ENCODE measurements at places on chromosomes 7 and 10. TPM values are rescaled to one million over a fixed set of nuclear protein-coding genes. Genes with fewer than 3 reads are reported as not detected.

- DNase-seq: no peak
- H3K36me3 ChIP-seq: no peaks in the 10 kb centered on the region
- no peak overlapping the region for H3K27ac ChIP-seq
- H3K4me3 ChIP-seq: no peak overlapping the region
These were observed 87.5 kb downstream of the FRMD4A start for GRCh38 chr10:14243221-14243620.

GRCh38 chr7:1028775-1029636, 15.3 kb upstream of the GPR146 start:
- no peaks in the 10 kb centered on the region for H3K27me3 ChIP-seq
- peak; percentile 96 for DNase-seq
- H3K27ac ChIP-seq: peak overlapping the region; percentile 59
- H3K4me1 ChIP-seq: peaks cover 17% of the 10 kb centered on the region

DNA sequence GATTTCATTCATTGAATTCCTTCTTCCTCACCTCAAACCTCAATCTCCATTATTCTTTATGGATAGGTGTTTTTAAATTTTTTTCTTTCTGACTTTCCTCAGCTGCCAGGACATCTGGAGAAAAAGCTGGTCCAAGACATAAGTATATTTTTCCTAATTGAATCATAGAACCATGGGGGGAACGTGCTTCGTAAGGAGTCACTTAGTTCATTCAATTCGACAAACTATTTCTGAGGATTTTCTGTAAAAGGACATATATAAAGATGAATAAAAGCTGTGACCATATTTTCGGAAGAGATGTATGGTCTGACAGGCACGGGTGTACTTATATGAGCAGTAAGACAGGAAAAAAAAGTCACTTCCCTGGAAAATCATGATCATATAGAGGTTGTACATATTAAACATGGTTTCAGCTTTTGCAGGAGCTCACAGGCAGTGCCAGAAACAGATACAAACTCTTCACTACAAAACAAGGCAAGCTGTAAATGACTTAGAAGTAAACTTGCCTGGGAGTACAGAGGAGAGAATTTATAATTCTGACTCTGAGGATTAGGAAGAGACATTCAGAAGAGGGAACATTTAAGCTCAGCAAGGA, 88.2 kb upstream of the EGR2 start:
- peaks cover 12% of the 10 kb centered on the region for H3K27me3 ChIP-seq
- no peak overlapping the region for H3K27ac ChIP-seq
- no peak for DNase-seq
- no peak overlapping the region for H3K4me3 ChIP-seq
- H3K4me1 ChIP-seq: no peaks in the 10 kb centered on the region
- H3K36me3 ChIP-seq: no peaks in the 10 kb centered on the region

DNA sequence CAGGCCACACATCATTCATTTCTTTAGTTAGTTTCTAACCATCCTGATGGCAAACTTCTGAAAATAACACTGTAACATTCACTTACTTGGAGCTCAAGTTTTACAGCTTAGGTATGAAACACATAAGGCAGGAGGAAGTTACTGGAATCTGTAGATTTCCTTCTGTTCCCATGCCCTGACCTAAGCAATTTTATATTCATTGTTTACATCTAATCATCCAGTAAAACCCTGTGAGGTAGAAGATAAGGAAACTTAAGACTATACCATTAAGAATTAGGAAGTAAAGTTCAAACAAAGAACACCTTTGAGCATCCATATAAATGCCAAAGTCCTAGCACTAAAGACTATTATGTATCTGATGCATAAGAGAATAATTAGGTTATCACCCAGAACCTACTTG, 19.5 kb downstream of the RALA start:
- H3K36me3 ChIP-seq: peaks cover 6% of the 10 kb centered on the region
- H3K27me3 ChIP-seq: no peaks in the 10 kb centered on the region
- H3K4me3 ChIP-seq: no peak overlapping the region
- peaks cover 24% of the 10 kb centered on the region for H3K4me1 ChIP-seq

GRCh38 chr7:92749327-92749755, 87.0 kb downstream of the CDK6 start:
- no peak for DNase-seq
- H3K36me3 ChIP-seq: peaks cover 19% of the 10 kb centered on the region
- H3K4me1 ChIP-seq: peaks cover 45% of the 10 kb centered on the region

DNA sequence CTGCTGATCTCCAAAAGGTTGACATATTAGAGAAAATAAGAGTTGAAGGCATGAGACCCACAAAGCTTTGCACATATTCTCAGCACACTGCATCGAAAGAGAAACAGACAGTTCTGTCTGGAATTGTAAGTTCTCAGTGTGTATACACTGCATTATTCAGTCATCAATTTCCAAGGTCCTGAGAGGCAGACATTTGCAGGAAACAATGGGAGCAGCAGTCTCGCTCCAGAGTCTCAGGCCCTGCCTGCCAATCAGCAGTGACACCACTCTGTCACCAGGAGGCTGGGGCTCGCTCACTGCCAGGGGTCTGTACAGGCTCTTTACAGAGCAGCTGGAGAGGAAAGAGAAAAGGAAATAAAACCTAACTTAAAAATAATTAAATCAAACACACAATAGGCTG, 36.3 kb downstream of the JAZF1 start:
- H3K27ac ChIP-seq: no peak overlapping the region
- DNase-seq: no peak
- H3K4me1 ChIP-seq: peaks cover under 1% of the 10 kb centered on the region
- H3K4me3 ChIP-seq: no peak overlapping the region

GRCh38 chr7:126608339-126608776, 644.4 kb downstream of the GRM8 start:
- no peak overlapping the region for H3K4me3 ChIP-seq
- no peaks in the 10 kb centered on the region for H3K27me3 ChIP-seq
- peak; percentile 79 for DNase-seq
- no peaks in the 10 kb centered on the region for H3K4me1 ChIP-seq
- no peak overlapping the region for H3K27ac ChIP-seq
- no peaks in the 10 kb centered on the region for H3K36me3 ChIP-seq

TAS2R39 gene
- total RNA-seq: not detected

ECHDC3 gene
- 21.7 TPM for total RNA-seq

KIF11 gene
- 21.3 TPM for total RNA-seq

ERVW-1 gene
- not detected for total RNA-seq

Data from MCF 10A (cell line).